ENCODE measurements at places on chromosomes 3 and 15.

DNA sequence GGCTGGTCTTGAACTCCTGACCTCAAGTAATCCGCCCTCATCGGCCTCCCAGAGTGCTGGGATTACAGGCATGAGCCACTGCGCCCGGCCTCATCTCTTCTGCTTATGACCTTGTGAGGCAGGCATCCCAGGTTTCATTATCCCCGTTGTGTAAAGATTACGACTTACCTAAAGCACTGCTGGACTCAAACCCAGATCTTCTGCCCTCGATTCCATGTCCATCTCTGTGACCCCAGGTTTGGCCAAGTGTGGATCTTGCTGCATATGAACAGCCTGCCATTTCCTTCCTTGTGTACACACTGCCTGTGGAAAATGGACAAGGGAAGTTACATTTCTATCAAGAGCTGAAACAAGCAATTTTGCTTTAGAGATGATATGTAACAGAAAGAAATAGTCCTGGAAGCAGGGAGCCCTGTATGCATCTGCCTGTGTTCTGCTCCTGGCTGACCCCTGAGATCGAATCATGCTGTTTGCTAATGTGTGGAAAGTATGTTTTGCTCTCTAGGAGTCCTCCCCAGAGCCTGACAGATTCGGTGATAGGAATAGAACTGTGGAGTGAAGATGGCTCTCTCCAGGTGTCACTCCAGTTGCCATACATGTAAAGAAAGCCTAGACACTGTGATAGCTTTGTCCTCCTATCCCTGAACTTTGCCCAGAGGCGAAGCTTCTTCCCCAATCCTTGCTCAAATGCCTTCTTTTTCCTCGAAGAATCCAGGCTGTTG is 11.8 kb upstream of the LIPC start:
- no peak for DNase-seq

DNA sequence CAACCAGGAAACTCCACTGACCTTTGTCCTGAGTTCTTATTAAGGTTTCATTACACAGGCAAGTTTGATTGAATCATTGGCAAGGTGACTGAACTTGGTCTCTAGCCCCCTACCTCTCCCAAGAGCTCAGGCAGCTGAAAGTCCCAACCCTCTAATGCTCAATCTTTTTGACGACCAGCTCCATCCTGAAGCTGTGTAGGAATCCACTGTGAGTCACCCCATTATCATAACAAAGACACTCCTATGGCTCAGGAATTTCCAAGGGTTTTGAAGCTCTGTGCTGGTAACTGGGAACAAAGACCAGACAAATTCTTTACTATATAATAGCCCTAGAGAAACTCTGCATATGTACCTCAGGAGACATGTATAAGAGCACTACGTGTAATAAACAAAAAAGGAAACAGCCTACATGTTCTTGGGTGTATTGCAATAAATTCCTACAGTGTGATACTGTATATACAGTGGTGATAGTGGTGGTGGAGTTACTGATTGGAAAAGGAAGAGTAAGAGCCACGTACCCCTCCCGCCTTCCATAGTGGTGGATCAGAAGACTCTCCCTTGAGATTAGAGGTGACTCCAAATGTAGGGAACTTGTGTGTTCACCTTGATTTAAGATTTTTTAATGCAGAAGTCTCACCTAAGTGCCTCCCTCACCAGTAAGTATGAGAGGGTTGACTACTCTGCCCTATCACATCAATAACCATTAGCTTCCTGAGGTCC is 116.6 kb downstream of the ST8SIA2 start:
- no peak for DNase-seq

GRCh38 chr15:64544450-64544849 is 84.1 kb downstream of the ZNF609 start:
- no peak for DNase-seq

GRCh38 chr3:197542741-197543454 is 12.9 kb downstream of the BDH1 start:
- DNase-seq = no peak

GRCh38 chr3:60755094-60755493 is 496.2 kb downstream of the FHIT start:
- DNase-seq = no peak

DNA sequence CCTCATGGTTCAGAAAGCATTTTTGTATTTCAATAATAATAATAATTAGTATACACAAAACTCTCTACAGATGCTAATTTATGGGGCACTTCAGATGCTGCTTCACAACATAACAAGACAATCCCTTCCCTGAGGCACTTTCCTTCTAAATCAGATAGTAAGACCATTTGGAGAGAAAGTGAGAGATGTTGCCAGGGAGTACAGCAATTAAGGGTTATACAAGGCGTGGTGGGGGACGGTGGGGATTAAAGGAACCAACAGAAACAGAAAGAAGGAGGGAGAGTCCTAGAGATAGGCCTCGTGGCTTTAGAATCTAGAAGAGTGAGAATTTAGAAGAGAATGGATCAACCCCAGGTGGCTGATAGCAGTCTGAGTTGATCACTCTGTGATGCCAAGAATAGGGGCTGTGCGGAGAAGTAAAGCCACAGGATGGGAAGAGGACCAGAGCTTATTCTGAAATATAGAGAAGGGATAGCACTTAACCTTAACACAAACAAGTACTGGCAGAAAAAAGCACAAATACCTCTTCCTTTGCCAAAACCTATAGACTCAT is 76.9 kb downstream of the ETFA start:
- no peak for DNase-seq

GRCh38 chr3:178645503-178645902 is 109.3 kb downstream of the KCNMB2 start:
- DNase-seq = no peak

- no peak for DNase-seq
These were observed 34.7 kb downstream of the NIPA2 start for GRCh38 chr15:22872936-22873701.

DNA sequence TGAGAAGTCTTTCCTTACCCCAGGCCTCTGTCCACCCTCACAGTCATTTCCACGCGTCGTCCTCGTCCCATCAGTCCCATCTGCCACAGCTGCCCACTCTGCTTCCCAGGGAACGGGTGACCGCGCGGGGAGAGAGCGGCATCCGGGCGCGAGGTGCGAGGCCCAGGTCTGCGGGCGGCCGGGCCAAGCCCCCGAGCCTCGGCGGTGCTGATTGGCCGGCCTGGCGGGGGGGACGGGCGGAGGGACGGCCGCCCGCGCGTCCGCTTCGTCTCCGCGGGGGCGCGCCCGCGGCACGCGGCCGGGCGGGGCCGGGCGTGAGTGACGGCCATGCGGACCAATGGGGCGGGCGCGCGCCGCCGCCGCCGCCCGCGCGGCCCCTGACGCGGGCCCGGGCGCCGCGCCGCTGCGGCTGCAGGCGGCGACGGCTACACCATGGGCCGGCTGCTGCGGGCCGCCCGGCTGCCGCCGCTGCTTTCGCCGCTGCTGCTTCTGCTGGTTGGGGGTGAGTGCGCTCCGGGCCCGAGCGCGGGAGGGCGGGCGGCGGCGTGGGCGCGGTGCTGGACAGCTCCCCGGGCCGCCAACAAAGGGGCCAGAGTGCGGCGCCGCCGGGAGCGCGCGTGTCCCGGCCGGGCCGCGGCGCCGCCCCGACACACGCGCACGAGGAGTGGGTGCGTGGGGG is at the start of gene PODXL2:
Gene PODXL2, plus strand, starts transcription at position 398 of the 679 bp plus-strand sequence. Its CDS starts 35 bp downstream, at position 433.
- DNase-seq = no peak

GRCh38 chr3:149015393-149015792 is 24.1 kb downstream of the GYG1 start:
- no peak for DNase-seq

GRCh38 chr3:53218131-53218530 is 37.7 kb downstream of the TKT start:
- DNase-seq = no peak

GRCh38 chr3:14123308-14124222 is 1.1 kb downstream of the CHCHD4 start:
- no peak for DNase-seq

DNA sequence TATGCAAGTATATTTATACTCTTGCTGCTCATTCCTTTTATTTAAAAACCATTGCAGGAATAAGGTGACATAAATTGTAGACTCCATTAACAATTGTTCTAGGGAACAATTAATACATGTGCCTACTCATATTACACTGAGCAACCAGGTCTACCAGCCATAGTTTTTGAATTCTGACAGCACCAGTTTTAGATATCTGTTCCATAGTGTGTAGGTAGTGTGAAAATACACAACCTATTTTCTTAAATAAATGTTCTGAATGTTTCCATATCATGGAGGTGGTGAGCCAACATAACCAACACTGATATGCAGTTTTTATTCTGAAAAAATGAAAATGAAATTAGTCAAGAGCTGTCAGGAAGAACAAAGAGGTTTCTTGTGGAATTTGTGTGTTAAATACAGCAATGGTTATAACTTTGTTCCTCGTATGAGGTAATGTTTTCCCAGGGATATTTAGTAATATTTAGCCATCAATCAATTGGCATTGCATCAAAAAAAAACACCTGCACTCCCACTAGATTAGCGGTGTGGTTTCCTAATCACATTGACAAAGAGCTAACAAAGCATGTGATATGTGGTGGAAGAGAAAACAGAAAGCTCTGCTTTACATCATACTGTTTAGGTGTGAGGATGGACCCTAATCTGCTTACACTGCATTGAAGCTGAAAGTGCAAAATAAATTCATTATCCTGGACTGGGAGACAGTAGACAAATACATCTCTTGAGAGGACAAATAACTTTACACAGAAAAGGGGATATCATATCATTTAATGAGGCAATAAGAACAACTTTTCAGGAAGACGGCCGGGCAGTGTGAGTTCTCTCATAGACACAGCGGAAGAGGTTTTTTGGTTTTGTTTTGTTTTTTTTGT is 369.5 kb upstream of the THBS1 start:
- DNase-seq = no peak

DNA sequence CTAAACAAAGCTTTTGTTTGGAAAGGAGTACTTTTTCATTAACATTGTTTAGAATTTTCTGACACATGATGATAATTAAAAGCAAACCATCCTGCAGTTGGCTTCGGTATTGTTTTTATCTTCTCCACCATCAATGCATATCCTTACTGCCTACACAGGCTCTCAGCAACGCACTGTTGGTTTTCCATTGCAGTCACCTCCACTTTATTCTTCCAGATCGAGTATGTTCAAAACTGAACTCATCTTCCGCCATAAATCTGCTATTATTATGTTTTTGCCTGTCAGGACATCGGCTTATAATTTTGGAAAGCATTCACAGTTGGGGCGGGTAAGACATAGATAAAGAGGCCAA is 589 bp upstream of the SENP5 start:
- no peak for DNase-seq
